CD4-positive, alpha-beta memory T cell (primary cell): ENCODE measurements at places on chromosomes 4 and X. TPM values are rescaled to one million over a fixed set of nuclear protein-coding genes. Genes with fewer than 3 reads are reported as not detected.

GRCh38 chr4:24973747-24974601 lies 56.8 kb downstream of the LGI2 start:
- no peak for DNase-seq

GRCh38 chrX:141662781-141663180 lies 35.8 kb downstream of the SPANXD start:
- no peak for DNase-seq

IL13RA1 gene
- total RNA-seq, result 0.94 TPM

TAPT1 gene
- 55.1 TPM for total RNA-seq

DCK gene
- 54.7 TPM for total RNA-seq

DNA sequence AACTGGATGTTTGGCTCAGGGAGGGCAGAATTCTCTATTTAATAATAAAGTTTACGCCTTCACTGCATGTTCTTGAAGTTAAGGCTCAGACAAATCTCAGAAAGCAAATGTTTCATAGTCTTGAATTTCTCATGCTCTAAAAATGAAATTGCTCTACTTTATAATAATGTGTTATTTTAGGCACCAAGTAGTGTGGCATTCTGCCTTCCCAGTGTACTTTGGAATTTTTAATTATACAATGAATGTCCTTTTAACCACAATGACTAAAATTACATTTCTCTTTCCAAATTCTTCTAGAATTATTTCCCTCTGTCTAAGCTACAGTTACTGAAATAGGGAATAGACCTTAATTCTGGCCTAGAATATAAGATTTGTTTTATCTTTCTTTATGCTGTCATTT lies 97.9 kb upstream of the PDE5A start:
- no peak for DNase-seq

GRCh38 chr4:70182517-70183167 lies 12.9 kb upstream of the ODAM start:
- no peak for DNase-seq

- DNase-seq, result no peak
These were observed 20.5 kb downstream of the AIFM1 start for GRCh38 chrX:130145123-130145522.

ADH1B gene
- total RNA-seq, result not detected

DNA sequence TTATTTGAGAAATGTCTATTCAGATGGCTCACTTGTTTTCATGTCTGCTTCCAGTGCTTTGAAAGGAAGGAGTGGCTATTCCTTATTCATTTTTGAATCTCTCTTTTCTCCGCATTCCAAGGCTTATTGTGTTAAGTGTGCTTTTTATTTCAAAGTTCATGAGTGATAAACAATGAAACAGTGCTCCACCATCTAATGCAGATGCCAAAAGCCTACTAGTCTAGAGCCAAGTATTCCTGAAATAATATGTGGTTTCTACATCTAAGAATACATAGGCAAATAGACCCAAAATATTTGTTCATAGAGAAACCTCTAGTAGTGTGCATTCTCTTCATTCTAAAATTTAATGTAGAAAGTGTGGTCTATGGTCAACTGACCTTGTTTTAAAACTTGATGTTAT lies 187.3 kb downstream of the GABRB1 start:
- no peak for DNase-seq

- DNase-seq, result no peak
These were observed 109.6 kb downstream of the TNIP2 start for GRCh38 chr4:2646396-2647149.

GLRA2 gene
- not detected for total RNA-seq

DNA sequence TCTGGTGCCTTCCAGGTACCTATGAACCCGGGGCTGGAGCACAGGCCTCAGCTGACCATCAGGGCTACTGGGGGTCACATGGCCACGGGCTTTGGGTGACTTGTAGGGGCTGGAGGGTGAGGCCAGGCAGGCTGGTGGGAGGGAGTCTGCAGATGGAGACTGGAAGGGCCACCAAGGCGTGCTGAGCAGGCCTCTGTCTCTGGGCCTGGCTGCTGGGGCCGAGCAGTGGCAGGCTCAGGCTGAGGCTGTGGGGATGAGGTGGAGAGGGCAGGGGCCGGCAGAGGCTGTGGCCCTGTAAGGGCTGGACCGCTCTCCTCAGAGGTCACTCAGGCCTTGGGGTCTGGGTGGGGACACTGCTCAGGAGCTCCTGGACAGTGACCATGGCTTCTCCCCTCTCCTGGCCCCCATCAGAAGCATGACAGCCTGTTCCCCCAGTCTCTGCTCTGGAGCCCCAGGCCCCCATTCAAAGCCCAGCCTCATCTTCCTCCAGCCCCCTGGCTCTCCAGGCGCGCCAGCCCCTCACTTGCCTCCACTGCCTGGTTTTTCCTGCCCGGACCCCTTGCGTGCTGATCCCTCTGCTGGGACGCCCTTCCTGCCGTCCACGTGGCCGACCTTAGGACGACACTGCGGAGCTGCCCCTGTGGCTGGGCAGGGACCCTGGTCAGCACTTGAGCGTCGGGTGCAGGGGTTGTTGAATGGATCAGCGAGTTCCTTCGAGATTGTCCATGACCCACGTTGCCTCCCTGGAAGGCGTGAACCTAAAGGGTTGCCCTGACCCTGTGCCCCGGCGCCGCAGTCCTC lies 11.1 kb upstream of the NAT8L start:
- DNase-seq, result no peak

DNA sequence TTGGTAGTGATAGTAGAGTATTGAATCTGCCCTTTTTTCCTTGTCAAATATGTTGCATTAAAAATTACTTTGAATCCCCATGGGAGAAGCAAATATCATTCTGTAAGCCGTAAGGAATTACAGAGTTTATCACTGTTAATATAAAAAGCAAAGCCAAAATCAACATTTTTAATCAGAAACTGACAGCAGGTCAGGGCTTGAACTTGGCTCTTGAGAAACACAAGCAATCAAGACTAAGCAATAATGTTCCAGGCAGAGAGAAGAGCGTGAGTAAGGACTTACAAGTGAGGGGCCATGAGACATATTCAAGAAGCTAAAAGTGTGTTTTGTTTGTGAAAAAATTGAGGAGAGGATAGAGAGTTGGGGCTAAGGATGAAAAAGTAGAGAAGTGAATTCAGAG lies 68.2 kb downstream of the ARHGAP6 start:
- DNase-seq, result no peak

MAGEC3 gene
- not detected for total RNA-seq

DNA sequence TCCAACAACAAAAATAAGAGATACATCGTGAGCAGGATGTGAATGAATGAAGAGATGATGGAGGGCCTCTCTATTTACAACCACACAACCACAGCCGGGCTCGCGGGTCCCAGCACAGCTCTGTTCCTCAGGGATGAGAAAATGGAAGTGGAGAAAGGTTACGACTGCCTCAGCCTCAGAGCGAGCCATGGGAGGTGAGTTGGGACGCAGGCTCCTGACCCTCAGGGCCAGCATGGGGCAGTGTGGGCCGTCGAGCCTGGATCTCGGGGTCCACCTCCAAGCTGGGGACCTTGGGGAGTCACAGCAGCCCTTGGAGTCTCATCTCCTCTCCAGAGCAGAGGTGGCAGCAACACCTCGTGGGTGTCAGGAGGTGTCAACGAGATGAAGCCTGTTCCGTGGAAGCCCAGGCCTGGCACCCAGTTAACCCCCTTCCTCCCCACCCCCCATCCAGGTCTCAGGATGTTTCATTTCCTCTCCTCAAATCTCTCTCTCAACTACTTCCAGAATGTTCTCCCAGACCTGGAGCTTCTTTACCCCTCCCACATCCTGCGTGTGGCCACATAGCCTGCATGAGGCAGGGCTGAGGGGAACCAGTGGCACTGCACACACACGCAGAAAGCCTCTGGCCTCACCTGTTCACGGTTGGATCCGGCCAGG lies 25.9 kb downstream of the C4orf50 start:
- DNase-seq, result no peak

LEF1 gene
- 363 TPM for total RNA-seq

- DNase-seq, result no peak
These were observed 105.5 kb upstream of the NEIL3 start for GRCh38 chr4:177204126-177204525.

GRCh38 chr4:34932591-34932990 lies 1311.7 kb downstream of the ARAP2 start:
- DNase-seq, result no peak

- no peak for DNase-seq
These were observed 33.0 kb downstream of the NLRP2B start for GRCh38 chrX:57647020-57647419.

GRCh38 chrX:129665916-129666644 lies 11.3 kb upstream of the APLN start:
- DNase-seq, result no peak

AMOT gene
- 4.3 TPM for total RNA-seq

DNA sequence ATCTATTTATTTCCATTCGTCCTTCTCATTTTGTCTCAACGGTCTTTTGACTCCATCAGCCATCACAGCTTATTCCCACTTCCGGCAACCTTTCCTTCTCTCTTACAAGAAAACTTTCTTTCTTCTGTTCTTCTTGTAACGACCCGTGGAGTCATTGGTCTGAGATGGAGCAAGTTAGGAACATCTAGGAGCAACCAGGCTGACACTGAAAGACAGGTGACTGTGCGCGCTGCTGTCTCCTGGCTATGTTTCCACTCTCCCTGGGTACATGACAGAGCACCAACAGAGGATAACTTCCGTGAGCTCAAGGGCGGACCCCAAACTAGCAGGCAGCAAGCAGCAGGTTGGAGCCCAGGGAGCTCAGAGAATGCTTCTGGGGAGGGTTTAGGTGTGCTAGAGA lies 2.5 kb downstream of the FGF5 start:
- no peak for DNase-seq

DNA sequence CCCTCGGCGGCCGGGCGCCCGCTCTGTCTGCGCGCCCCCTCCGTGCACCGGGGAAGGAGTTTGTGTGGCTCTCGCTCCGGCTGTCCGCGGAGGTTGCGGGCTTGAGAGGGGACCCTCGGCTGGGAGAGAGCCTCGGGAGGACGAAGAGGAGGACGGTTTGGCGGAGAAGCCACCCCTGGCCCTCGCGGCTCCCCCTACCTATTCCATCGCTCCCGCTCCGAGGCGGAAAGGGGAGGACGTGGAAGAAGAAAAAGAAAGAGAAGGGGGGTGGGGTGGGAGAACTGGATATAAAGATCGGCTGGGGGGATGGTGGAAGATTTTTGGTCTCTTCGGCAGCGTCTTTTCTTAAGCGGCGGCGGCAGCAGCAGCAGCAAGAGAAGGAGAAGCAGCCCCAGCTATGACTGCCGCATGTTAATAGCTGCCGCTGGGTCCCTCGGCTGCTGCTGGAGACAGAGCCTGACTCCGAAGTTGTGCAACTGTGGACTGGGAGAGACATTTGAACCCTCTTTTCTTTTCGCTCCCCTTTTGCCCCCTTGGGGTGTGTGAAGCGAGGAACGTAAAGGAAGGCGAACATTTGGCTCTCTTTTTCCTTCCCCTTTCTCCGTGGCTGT lies 895 bp downstream of the ADGRL3 start:
- DNase-seq, result no peak

- no peak for DNase-seq
These were observed 45.7 kb downstream of the ATP10D start for GRCh38 chr4:47530801-47531200.

CENPVL2 gene
- total RNA-seq, result not detected

GAGE2A gene
- total RNA-seq, result not detected

GRCh38 chrX:134369576-134369975 lies 90.4 kb upstream of the HPRT1 start:
- no peak for DNase-seq

ATG4A gene
- total RNA-seq, result 8.1 TPM

DNA sequence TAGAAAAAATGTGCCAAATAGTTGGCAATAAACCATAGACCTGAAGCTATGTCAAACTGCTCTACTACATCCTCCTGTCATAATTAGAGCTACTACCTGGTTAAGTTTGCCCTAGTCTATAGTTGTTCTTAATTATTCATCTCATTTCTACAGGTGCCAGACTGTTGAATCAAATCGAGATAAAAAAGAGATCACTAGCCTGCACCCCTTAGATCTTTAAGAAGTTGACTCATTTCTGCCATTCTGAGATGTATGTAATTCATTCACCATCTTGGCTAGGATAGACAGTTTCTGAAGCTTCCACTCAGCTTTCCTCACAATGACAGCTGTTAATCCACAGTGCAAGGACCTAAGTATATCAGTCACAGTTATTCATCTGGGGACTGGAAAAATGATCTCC lies 452.1 kb upstream of the BOD1L1 start:
- DNase-seq, result no peak

DNA sequence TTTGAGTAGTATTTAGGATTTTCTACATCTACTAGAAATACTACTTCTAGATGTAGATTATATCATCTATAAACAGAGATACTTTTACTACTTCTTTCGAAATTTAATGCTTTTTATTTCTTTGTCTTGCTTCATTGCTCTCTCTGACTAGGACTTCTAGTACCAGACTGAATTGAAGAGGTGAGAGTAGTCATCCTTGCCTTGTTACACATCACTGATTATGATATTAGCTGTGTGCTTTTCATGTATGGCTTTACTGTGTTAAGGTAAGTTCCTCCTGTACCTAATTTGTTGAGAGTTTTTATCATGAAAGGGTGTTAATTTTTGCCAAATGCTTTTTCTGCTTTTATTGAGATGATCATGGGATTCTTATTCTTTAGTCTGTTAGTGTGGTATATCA lies 19.6 kb upstream of the IL2 start:
- DNase-seq, result no peak

GRCh38 chr4:85102606-85103005 lies 136.1 kb upstream of the WDFY3 start:
- no peak for DNase-seq

ENAM gene
- not detected for total RNA-seq

GRCh38 chrX:117327373-117327772 lies 789.2 kb downstream of the KLHL13 start:
- no peak for DNase-seq

DNA sequence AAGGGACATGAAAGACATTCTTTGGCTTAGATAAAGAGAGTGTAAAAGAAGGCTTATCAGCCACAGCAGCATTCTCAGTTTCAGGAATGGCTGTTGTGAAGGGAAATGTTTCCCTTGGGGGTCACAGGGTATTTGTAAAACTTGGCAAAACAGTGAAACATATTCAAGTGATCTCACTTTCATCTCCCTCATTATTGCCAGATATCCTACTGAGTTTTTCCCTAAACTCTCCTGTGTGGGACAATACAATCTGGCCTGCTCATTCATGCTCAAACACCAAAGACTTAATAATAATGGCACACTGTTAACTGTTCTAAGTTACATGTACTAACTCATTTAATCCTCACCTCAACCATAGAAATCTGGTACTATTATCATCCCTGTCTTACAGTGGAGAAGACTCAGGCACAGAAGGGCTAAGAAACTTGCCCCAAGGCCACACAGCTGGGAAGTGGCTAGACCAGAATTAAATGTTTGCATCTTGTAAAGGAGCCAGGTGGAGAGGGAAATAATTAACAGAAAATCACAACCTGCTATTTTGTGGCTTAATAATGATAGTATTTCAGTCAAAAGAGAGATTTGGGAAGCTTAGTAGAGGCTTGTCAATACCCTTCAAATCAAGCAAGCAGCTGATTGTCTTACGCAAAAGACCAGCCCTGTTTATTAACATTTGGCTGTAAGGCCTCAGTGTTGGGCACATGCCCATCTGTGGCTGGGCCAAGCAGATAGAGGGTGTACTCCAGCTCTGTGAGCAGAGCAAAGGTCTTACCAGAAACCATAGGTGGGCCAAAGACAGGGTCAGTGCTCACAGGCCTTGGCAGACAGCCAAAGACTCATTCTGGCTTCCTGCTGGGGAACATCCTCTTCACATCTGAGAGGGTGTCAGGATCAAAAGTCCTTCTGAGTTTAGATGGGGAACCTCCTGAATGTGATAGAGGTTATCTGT lies 17.3 kb downstream of the SMPX start:
- no peak for DNase-seq

MAGEA4 gene
- not detected for total RNA-seq

CT45A2 gene
- total RNA-seq, result not detected
